ENCODE measurements at places on chromosomes 3 and 15. TPM values are rescaled to one million over a fixed set of nuclear protein-coding genes. Genes with fewer than 3 reads are reported as not detected.

GRCh38 chr15:31265871-31266711 is 60.5 kb upstream of the KLF13 start:
- peak; percentile 66 for DNase-seq

The CAND2 gene
- total RNA-seq: 0.31 TPM

The PFN2 gene
- 336 TPM for total RNA-seq

The GOLGA8Q gene
- 0.58 TPM for total RNA-seq

GRCh38 chr3:158935846-158936245 is 134.0 kb downstream of the MFSD1 start:
- DNase-seq: peak; percentile 57

The UQCC5 gene
- 102 TPM for total RNA-seq

The FBXL22 gene
- total RNA-seq: not detected

DNA sequence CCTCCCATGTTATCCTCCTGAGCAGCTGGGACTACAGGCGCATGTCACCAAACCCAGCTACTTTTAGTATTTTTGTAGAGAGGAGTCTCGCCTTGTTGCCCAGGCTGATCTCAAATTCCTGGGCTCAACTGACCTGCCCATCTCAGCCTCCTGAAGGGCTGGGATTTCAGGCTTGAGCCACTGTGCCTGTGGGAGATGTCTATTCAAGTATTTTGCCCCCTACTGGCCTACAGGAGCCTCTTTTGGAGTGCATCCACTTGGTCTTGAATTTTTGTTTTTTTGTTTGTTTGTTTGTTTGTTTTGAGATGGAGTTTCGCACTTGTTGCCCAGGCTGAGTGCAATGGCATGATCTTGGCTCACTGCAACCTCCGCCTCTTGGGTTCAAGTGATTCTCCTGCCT is 3.2 kb upstream of the DHX30 start:
- DNase-seq: peak; percentile 10

The OR5K2 gene
- total RNA-seq: not detected

GRCh38 chr15:85534031-85534430 is 153.6 kb downstream of the AKAP13 start:
- no peak for DNase-seq

DNA sequence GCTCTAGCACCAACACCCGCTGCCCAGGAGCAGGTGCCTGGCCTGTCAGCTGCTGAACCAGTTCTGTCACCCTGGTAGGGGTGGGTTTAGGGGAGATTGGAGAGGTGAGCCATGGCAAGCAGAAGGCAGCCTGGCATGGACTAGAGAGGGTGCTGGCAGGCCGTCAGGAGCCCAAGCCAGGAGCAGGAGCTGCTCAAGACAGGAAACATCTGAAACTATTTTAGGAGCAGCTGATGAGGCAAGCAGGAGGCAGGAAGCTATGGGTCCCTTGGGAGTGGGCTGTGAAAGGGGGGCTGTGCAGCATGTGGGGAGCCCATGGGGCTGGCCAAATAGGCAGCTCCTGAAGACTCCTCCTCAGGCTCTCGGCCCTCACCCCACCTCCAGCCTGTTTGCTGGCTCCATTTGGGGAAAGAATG is 2.3 kb downstream of the INKA1 start:
- no peak for DNase-seq

The CD200 gene
- not detected for total RNA-seq

DNA sequence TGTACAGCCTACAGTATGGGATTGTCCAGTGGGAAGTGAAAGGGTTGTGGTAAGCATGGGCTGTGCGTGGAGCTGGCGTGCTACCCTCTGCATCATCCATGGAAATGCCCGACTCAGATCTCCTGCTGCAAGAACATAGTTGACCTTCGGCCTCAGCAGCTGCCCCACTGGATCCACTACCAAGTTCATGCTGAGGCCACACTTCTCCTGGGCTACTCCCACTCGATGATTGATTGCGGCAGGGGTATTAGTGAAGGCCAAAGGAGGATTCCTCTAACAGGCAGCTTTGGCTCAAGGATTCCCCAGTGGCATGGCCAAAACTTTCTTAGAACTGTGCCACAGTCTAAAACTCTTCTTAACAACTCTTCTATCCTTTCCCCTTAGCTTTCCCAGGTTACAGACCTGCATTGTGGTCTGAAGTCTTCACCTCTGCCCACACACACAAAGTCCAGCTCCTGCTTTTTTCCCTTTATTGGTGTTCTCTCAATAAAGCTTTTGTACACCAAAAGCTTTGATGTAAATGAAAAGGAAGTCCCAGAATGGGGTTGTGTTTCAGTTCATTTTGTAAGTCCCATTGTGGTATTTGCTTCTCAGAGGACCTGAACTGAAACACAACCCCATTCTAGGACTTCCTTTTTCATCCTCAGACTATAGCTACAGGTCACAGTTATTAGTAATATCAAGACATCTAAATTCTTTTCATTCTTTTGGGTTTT is 4.9 kb upstream of the TBC1D5 start:
- no peak for DNase-seq

DNA sequence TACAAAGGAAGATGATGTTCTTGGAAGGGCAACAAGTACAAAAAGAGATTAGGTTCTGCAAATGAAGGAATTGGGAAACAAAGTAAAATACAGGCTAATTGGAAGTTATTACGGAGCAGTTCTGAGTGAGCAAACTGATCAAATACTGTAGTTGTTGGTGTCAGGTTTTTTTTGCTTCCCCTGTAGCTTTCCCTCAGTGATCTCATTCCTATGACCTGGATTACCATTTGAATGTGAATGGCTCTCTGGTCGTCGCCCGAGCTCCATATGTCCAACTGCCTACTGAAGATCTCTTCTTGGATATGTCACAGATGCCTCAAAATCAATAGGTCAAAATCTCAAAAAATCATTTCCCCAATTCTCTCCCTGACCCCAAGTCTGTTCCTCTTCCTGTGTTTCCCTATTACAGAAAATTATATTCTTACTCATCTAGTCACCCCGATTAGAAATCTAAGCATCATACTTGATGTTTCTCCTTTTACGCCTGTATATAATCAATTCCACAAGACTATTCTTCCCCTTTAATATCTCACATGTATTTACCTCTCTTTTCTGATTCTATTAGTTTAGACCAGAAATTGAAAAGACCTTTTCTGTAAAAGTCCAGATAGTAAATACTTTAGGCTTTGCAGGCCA is 29.0 kb downstream of the GOLM2 start:
- DNase-seq: no peak

GRCh38 chr15:27725731-27726130 is 373.4 kb downstream of the OCA2 start:
- no peak for DNase-seq

The ZNF35 gene
- total RNA-seq: 14.1 TPM

- DNase-seq: no peak
Measured at GRCh38 chr15:52509500-52510245, 19.0 kb downstream of the MYO5A start.

DNA sequence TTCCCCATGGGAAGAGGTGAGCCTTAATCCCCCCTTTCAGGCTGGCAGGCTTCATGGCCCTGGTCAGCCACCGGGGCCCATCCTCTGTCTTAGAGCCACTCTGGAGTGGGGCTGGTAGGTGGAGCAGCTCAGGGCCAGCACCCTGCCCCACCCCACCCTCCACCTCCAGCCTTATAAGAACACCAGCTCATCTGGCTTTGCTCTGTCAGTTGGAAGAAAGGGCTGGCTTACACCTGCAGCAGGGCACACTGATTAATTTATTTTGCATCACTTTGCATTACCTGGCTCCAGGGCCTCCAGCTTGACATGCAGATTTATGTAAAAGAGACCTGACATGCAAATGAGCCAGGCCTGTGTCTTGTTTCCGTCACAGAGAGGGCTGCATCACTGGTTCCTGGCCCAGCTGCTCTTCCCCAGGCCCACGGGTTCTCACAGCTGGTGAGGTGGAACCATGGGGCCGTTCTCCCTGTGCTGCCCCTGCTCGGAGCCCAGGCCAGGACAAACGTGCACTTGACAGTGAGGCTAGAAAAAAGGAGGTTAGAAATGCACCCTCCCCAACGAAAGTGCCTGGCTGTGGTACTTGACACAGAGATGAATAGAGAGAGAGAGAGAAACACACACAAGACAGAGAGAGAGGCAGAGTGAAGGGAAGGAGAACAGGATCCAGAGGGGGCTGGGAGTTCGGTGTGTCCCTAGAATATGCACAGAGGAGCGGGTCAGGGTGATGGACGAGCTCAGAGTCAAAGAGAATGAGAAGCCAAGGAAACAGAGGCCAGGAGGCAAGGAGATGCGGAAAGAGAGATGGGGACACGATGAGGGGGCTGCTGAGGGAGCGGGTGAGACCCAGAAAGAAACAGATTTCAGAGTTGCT is 44.5 kb upstream of the MAGEF1 start:
- DNase-seq: no peak

The NDN gene
- 0.33 TPM for total RNA-seq

- no peak for DNase-seq
Measured at GRCh38 chr3:158103081-158103886, 2.9 kb downstream of the SHOX2 start.

GRCh38 chr3:278300-279064 is 81.9 kb downstream of the CHL1 start:
- no peak for DNase-seq

DNA sequence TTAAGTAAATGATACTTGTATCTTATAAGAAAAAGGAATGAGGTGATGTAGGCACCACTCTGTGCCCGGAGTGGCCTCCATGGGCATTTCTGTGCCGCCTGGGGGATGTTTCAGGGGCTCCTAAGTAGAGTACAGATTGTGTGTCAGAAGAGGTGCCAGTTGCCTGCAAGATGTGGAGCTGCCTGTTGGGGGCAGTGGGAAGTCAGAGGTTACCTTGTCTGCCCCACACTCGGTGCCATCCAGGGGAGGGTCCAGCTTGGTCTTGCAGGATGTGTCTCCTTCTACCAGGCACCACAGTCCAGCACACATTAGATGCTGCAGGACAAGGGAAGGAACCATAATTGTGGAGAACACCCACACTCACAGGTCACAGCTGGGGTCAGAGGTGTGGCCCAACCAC is 208.8 kb downstream of the ADAMTS17 start:
- no peak for DNase-seq

The SST gene
- not detected for total RNA-seq

The CYP19A1 gene
- 4.8 TPM for total RNA-seq

GRCh38 chr3:159266779-159267178 is 464.9 kb downstream of the MFSD1 start:
- DNase-seq: peak; percentile 68

GRCh38 chr15:48578965-48579364 is 66.5 kb downstream of the FBN1 start:
- no peak for DNase-seq

GRCh38 chr15:101481917-101482525 is 7.5 kb downstream of the PCSK6 start:
- no peak for DNase-seq

DNA sequence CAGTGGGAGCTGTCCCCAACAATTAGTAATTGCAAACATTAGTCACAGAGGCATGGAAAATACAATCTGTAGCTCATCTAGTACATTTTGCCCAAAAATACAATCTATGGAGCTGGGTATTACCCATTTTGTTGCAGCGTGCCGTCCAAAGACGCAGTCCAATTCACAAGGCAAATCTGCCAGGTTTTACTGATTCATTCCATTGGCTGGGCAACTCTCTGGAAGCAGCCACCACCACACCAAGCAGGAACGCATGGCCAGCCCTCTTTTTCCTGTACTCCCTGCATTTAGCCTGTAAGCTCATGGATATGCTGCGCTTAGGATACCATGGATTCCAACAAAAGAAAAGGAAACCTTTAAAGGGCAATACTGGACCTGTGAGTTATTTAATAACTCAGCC is 60.5 kb upstream of the ARRDC4 start:
- no peak for DNase-seq

DNA sequence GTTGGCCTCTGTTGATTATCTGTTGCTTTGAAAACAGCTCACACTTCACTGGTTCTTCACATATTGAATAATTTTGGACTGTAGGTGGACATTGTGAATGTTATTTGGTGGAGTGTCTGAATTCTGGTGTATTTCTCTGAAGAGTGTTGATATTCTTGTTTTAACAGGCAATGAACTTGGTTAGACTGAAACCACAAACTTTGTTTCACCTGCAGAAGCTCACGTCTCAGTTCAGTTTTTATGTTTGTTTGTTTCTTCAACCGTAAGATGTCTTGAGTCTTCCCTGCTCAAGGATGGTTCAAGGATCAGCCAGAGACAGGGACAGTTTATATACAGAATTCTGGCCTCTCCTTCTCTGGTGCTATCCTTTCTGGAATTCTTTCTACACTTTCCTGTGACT is 43.6 kb downstream of the C3orf20 start:
- no peak for DNase-seq

- no peak for DNase-seq
Measured at GRCh38 chr3:17742880-17743657, 638 bp upstream of the TBC1D5 start.

DNA sequence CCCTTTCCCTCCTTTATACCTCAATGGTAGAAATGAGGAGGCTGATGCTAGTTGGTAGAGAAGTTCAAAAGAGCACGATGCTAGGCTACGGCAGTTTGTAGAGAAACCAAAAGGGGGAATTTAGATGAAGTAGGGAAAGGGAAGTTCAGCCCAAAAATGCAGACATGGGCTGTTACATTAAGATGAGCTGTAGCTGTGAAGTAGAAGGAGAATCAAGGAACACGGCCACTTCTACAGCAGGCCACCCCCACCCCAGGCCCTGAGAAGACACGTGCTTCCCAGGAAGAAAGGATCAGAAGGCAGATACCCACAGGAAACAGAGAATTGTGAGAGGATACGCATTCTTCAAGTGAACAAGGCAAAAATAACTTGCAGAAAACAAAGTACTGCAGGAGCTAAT is 2.1 kb upstream of the PARP14 start:
- DNase-seq: no peak

DNA sequence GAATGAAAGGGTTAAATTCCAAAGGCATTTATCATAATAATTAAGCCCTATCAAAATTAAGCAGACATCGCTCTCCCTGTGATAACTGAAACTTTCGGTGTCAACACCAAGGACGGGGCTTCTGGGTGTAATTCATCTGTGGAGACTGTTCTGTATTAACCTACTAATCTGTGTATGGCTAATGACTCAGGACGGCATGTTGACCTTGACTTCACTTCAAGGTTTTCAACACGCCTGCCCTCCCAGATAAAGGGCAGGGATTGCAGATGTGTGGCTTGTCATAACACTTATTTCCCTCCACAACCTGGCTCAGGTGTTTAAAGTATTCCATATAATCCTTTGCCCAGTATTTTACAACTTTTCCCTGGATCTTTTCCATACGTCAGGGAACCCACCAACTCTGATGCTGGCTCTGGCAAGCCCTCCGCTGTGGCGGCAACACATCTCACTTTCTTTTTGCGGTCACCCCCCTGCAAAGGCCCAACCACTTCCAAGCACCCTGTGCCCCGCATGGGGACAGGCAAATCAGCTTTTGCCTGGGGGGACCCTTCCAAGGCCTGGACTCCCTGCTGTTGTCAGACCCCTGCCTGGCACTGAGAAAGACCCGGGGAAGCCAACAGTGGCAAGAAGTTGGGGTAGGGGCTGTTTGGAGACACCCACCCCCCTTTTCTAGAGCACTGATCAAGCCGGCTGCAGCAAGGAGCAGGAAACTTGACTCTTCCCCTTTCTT is 93.2 kb upstream of the MEF2A start:
- no peak for DNase-seq

The PAQR9 gene
- total RNA-seq: 0.21 TPM

GRCh38 chr15:63218100-63218808 is 28.8 kb downstream of the RAB8B start:
- DNase-seq: no peak
